ENCODE measurements at places on chromosomes 12 and 14.

DNA sequence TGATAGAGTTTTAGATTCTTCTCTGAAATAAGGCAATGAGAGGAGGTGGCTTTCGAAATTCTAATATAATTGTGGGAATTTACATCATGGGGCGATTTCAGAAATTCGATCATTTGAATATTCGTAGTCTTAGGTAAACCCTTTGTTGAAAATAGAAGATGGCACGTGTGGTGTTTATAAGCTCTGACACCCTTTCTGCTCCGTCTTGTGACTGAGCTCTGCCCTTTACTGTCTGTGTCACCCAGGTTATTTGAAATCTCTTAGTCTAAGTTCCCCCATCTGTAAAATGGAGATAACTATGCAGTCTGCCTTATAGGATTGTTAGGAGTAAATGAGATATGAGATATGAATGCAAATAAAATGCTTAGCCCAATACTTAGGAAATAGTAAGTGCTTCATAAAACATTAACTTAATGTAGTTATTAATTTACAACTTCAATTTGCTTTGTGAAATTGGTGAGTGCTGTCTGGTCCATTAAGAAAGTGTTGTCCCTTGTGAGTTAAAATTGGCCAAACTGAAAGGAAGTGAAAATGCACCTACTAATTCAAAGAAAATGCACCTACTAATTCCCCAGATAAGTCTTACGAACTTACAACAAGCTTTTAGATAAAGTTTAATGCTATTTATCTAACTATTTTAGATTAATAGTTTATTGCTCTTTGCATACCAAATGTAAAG, 1.5 kb downstream of the BMAL2 start:
- no peak for DNase-seq

DNA sequence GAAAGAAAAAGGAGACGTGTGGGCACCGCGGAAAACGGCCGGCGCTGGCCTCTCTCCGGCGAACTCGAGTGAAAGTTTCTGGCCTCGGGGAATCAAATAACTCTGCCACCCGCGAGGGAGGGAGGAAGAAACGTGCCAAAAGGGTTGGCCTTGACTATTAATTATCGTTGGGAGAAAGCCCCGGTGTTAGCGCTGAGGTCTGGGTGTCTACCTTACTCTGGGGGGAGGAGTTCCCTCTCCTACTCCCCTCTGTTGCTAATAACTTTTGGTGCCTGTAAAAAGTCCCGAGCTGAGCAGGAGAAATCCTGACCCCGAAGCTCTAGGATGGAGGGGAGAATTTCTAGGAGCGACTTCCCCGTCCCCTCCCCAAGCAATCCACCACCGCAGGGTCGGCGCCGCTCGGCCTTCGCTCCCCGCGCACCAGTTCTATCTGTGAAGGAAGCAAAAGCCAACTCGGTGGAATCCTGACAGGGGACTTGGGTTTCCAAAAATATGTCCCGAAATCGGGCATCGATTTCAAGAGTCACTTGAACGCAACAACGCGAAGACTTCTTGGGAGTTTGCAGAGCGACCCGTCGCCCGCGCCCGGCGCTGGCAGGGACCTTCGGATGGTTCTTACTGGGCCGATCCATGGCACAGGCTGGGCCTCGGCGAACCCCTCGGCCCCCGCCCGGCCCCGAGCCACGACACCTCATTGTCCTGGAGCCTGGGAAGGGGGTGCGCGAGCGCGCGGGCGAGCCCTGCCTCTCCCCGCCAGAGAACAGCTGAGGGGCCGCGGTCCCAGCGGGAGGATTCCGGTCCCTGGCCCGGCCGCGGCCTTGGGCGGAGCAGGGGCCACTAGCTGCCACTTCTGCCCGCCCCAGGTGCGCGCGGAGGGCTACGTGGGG, 1.7 kb downstream of the OTX2 start:
- no peak for DNase-seq

- no peak for DNase-seq
Observed at GRCh38 chr12:28771968-28772367, 377.1 kb upstream of the FAR2 start.

GRCh38 chr14:99681832-99682148, 2.3 kb upstream of the CYP46A1 start:
- DNase-seq, result no peak

- DNase-seq, result no peak
Observed at GRCh38 chr12:110543252-110543959, 39.7 kb downstream of the PPTC7 start.

GRCh38 chr12:54370171-54370730, 6.0 kb upstream of the GPR84 start:
- no peak for DNase-seq

GRCh38 chr14:68630611-68631393, 162.1 kb downstream of the ZFP36L1 start:
- DNase-seq, result no peak

GRCh38 chr12:7108003-7108795, 815 bp downstream of the C1RL start:
- peak; percentile 88 for DNase-seq

DNA sequence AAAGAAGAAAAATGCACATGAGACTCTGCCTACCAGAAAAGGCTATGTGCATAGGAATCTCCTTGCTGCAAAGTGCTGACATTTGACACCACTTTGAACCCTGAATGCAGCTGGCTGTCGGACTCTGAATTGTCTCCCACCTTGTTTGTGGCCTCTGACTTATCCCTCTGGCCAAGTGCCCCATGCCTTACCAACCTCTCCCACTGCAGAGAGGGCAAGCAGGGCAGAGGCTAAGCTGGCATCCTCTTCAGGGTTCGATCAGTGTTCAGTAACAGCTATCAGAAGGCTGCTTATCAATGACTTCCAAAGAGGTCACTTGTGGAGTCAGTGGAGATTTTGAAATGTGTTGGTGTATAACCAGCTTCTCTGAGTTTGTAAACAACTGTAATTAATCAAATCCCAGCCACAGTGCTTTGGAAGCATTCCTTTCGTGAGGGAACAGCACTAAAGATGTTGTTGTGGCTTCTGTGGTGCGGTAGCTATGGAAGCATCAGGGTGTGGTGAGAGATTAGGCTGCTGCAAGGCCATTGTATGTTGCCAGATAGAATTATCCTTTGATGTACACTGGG, 22.6 kb upstream of the BMP4 start:
- DNase-seq, result no peak

DNA sequence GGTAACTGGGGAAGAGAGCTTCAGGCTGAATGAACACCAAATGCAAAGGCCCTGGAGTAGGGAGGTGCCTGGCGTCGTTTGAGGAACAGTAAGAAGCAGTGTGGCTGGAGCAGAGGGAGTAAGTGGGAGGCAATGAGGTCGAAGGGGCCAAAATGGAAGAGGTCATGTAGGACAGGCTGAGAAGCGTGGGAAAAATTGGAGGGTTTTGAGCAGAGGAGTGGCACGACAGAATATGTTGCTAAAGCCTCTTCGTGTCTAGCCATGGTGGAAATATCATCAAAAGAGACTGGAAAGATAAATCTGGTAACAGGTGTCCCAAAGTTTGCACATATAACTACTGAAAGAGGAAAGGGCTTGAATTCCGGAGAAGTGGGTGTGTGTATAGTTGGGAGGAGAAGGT, 1.9 kb downstream of the TRIM9 start:
- no peak for DNase-seq

- DNase-seq, result peak; percentile 48
Observed at GRCh38 chr14:64549791-64550620, at the start of gene PPP1R36. TSS of gene PPP1R36 (plus strand) at chr14:64549961. CDS start at chr14:64549998, 37 bp downstream.

- no peak for DNase-seq
Observed at GRCh38 chr14:91018481-91018880, 42.0 kb downstream of the RPS6KA5 start.

GRCh38 chr14:74133833-74134481, 49.2 kb downstream of the LIN52 start:
- no peak for DNase-seq

DNA sequence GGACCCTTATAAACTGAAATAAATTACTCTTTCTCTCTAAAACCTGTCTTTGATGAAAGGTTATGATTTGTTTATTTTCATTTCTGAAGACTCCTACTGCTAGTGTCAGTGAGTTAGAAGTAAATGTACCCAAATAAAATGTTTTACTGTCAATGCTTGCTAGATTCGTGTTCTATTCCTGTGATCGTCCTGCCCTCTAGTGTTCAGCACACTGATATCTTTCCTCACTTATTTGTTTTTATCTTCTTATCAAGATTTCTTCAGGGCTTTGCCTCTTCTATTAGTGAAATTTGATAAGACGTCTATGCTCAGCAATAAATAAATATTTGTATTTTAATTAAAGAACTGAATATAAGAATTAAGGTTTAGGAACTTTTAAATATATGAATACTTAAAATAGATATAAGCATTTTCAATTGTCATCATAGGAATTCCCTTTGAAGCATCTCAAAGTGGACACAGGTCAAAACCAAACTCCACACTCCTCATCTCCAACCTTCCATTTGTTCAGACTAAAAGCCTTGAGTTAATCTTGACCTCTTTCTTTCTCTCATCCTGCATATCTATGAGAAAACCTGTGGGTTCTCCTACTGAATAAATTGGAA, 75.8 kb downstream of the C12orf50 start:
- peak; percentile 12 for DNase-seq

DNA sequence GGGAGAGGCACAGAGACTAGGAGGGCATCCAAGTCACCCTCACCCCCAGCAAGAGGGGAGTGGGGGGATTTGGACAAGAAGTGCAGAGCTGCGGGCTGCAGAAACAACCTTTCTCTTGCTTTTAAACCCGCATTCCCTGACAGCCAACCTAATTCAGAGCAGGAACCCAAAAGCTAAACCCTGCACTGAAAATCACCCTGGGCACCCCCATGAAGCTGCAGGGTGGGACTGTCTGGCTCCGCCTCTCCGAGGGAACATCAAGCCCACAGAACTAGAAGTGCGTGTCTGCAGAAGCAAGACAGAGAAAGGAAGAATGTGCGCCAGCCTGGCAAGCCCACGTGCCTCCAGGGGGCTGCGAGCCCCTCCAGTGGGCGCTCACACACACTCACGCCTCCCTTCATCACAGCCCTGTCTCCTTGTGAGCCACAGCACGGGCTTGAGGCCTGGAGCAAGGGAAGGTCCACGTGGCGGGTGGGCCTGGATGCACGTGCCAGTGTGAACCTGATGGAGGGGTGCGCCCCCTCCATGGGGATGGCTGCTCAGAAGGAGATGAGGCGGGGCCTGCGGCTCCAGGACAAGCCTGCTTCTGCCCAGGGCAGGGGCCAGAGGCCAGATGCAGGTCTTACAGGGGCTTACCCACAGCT, 27.8 kb upstream of the PNMA1 start:
- peak; percentile 45 for DNase-seq

GRCh38 chr14:99033951-99034350, 238.0 kb downstream of the BCL11B start:
- DNase-seq, result no peak

GRCh38 chr12:109523071-109523470, 45.6 kb downstream of the UBE3B start:
- no peak for DNase-seq

- peak; percentile 68 for DNase-seq
Observed at GRCh38 chr12:121536899-121537813, 43.7 kb downstream of the KDM2B start.

DNA sequence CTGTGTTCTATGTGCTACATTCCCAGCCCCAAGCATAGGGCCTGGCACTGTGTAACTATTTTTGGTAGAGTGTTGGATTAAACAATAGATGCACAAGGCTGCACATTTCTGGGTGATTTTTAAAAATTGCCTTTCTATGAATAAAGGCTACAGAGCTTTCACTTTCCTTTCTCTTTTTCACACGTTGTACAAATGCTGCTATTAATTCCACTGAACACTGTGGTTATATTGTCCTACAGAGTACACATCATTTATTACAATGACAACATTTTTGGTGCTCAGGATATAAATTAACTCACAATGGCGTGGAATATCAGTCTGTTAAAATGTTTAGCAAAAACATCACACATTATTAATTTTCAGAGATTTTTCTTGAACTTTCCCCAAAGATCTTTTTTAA, 3.6 kb upstream of the EML1 start:
- no peak for DNase-seq

GRCh38 chr12:42235426-42235825, 2.6 kb downstream of the YAF2 start:
- no peak for DNase-seq

GRCh38 chr12:26318661-26319068, 123.3 kb downstream of the SSPN start:
- DNase-seq, result no peak

GRCh38 chr14:22303589-22304195, 285.3 kb downstream of the DAD1 start:
- DNase-seq, result no peak

GRCh38 chr12:77442633-77443032, 377.3 kb upstream of the E2F7 start:
- no peak for DNase-seq

GRCh38 chr12:18242380-18243089, 18.8 kb upstream of the PIK3C2G start:
- no peak for DNase-seq

GRCh38 chr14:104516906-104517305, 62.7 kb upstream of the C14orf180 start:
- DNase-seq, result no peak

DNA sequence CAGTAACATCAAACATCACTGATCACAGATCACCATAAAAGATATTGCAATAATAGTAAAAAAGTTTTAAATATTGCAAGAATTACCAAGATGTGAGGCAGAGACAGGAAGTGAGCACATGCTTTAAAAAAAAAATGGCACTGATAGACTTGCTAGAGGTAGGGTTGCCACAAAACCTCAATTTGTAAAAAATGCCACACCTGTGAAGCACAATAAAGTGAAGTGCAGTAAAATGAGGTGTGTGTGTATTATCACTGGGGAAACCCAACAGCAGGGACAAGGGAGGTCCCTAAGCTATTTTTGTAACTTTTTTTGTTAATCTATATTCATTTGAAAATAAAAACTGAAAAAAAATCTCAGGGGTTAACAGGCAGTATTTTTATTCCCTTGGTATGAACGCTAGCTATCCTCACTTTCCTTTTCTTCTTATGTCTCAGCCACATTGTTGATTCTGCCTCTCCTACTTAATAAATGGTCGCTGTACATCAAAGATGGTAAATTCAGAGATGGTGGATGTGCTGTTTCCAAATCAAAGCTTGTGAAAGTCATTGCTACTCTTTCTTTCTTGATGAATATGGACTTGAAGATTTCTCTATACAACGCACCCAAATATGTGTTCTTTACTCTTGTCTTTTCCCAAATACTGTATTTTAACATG, 14.0 kb upstream of the KLRD1 start:
- DNase-seq, result no peak

DNA sequence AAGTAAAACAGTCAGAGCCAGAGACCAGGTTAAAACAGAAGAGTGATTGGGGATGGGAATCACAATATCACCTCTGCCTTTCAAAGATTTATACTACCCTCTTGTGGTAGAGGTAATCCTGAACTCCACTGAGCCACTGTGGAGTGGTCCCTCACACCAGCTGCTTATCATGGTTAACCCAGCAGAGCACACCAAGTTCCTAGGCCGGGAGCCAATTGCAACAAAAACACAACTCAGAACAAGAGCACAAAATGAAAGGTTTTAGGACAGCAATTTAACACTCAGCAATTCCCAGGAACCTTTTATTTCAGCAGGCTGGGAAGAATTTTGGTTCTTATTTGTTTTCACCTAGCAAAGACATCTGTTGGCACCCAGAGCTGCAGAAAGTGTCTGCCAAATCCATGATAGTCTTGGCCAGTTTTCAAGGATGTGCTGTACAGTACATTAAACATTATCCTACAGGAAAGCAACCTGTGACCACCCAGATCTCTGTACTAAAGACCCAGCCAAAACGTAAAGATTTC, 220.5 kb upstream of the ATXN7L3B start:
- DNase-seq, result no peak

- peak; percentile 58 for DNase-seq
Observed at GRCh38 chr12:3034067-3034750, 43.0 kb upstream of the TSPAN9 start.

Measured in activated naive CD4-positive, alpha-beta T cell treated with anti-CD3 and anti-CD28 coated beads for 36 hours (primary cell).